ENCODE measurements at places on chromosomes 1 and 21. TPM values are rescaled to one million over a fixed set of nuclear protein-coding genes. Genes with fewer than 3 reads are reported as not detected.

DNA sequence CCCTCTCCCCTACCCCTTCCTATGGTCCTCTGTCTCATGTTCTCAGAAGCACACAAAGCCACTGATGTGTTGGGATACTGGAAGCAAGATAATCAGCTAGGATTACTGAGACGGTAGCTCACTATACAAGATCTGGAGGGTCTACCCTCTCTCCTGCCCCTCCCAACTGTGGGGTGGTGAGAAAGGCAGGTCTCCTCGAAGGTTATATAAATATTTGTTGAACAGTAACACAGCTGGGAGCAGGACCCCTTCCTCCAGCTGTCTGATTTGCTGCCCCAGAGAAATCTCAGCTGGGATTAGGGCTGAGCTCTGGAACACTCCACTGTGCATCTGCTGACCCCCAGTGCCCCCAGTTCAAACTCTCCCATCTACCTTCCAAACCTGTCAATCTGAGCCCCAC lies 94.2 kb upstream of the IPO9 start:
- no peak for DNase-seq

- no peak for DNase-seq
These were observed 92.9 kb upstream of the IVNS1ABP start for GRCh38 chr1:185409763-185410528.

GRCh38 chr1:222046684-222047263 lies 304.9 kb upstream of the DUSP10 start:
- no peak for DNase-seq

RNF223 gene
- total RNA-seq, result not detected

- no peak for DNase-seq
These were observed 81.1 kb upstream of the CNTN2 start for GRCh38 chr1:204961765-204962419.

DNA sequence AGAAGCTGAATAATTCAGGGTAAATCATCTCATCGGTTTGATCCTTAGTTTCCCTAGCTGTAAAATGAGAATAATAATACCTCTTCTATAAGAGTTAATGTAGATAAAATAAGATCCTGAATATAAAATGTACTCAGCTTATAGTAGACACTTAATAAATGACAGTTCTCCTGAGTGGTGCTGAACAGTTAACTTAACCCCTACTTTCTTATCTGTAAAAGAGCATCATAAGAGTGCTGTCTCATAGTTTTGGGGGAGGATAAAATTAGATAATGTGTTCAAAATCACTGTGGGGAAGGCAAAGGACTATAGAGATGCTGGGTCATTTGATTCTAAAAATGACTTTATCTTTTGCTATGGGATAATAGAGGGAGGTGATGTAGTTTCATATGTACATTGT lies 593 bp downstream of the C8A start:
- DNase-seq, result no peak

Measured in fibroblast of the aortic adventitia (primary cell).